ENCODE measurements at places on chromosomes 2 and 18.

DNA sequence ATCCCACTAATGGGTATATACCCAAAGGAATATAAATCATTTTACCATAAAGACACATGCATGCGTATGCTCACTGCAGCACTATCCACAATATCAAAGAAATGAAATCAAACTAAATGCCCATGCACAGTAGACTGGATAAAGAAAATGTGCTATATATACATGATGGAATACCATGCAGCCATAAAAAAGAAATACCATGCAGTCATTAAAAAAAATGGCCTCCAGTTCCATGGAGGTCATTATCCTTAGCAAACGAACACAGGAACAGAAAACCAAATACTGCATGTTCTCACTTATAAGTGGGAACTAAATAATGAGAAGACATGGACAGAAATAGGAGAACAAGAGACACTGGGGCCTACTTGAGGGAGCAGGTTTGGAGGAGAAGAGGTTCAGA lies 53.6 kb upstream of the SERTAD2 start:
- no peak for DNase-seq

- peak; percentile 55 for DNase-seq
Measured at GRCh38 chr18:46497129-46497528, 159.9 kb downstream of the LOXHD1 start.

DNA sequence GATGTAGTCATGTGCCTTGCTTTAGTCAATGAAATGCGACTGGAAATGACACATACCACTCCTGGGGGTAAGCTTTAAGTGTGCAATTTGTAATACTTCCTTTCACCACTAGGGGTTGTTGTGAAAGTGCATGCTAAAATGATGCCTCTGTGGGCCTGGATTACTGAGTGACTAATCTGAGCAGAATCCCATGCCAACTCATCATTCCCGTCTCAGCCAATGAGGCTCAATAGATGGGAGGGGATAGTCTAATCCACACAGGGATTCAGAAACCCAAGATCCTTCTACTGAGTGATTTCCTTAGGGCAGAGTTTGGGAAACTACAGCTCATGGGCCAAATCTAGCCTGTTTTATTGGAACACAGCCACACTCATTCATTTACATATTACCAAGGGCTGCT lies 54.0 kb downstream of the HRH4 start:
- peak; percentile 33 for DNase-seq

DNA sequence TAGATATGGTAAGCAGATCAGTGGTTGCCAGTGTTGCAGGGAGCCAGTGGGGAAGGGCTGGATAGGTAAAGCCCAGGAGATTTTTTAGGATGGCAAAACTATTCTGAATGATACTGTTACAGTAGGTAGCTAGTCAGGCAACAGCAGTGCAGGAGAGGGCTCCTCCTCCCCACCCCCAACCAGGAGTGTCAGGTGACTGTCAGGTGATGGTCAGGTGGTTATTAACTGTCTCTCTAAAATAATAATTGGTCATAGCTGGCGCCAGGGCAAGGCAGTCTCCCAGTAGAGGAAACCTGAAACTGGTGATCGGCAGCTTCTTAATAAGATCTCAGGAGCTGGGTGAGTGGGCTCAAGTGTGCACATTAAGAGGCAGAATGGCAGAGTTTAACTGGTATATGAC lies 201.6 kb upstream of the PARD3B start:
- no peak for DNase-seq

DNA sequence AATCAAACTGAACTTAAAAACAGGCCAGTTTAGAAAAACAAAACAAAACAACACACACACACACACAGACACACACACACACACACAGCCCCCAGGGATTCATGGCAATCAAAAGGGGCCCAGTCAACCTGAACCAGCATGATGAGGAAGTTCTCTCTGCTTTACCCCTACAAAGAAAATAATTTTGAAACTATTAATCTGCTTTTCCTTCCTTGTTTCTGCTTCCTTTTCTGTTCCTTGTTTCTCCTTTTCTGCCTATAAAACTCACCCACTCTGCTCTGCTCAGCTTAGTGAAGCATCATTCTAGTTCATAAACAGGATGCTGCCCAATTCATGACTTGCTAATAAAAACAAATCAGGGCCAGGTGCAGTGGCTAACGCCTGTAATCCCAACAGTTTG lies 203.1 kb downstream of the RAB3GAP1 start:
- no peak for DNase-seq

DNA sequence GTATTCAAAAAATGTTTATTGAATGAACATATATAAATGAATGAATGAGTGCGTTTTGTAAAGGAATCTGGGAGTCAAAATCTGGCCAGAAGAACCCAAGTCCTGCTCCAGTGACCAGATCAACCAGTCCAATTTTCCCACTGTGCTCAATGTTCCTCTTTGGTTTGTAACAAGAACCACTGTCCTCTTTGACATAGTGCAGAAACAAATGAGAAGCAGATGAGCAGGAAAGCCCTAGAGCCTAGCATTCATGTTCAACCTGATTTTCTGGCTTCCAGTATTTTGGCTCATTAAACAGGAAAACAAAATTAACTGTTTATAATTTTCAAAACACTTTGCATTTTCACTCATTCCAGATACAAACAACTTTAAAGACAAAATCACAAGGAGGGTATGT lies 23.2 kb downstream of the FAM124B start:
- no peak for DNase-seq

DNA sequence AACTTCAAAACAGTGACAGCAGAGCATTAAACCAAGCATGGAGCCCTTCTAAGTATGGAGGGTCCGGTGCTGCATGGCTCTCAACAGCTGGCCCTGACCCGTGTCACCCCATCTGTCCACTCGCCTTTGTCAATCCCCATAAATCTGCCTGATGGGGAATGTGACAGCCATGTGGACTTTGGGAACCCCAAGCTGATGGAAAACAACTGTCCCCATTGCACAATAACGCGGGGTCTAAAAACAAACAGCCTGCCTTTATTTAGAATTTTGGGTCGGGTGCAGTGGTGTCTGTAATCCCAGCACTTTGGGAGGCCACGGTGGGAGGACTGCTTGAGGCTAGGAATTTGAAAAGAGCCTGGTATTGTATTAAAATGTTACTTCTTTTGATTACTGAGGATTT lies 17.1 kb upstream of the THADA start:
- no peak for DNase-seq

DNA sequence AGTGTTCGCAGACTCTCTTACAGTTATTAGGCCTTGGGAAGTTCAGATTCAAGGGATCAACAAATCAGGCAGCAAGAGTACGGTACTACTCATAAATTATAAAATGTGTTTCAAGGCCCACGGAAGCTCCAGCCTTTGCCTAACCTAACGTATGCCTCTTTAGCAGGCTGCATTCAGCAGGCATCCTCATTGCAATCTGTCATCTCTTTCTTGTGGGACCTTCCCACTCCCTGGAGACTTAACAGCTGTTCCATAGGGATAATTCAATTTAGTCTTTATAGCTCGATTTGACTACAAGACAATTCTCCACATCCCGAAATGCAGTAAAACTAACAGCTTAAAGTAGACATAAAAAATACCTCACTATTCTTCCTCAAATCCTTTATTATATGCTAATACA lies 453.7 kb downstream of the CNTNAP5 start:
- DNase-seq: no peak

DNA sequence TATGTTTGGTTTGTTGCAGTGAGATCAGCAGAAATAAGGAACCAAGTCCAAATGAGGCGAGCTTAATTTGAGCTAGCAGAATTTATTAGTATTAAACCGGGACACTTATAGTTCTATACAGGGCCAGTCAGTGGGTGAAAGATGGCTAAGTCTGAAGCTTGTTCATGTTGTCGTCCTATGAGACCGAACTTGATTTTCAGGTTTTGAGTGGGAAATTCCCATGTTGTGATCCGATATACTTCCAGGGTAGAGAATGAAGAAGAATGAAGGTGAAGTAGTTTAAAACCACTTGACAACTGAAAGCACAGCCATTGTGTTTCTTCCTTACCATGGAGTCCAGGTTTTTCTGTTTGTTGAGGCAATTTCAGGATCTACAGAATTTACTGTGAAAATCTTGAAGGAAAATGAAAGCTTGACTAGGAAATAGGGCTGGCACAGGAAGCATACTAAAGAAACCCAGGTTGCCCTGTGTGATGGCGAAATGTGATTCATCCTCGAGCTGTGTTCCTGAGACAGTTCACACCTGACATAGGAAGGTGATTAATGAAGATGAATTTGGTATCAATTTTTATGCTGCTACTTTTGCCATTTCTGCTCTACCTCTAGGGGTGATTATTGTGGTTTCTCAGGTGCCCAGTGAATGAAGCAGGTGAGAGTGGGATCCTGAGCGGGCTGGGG lies 37.6 kb upstream of the MGAT5 start:
- no peak for DNase-seq

- DNase-seq: no peak
Measured at GRCh38 chr2:27249891-27250651, 12.8 kb downstream of the SLC30A3 start.

- DNase-seq: no peak
Measured at GRCh38 chr2:575030-575726, 102.0 kb downstream of the TMEM18 start.

DNA sequence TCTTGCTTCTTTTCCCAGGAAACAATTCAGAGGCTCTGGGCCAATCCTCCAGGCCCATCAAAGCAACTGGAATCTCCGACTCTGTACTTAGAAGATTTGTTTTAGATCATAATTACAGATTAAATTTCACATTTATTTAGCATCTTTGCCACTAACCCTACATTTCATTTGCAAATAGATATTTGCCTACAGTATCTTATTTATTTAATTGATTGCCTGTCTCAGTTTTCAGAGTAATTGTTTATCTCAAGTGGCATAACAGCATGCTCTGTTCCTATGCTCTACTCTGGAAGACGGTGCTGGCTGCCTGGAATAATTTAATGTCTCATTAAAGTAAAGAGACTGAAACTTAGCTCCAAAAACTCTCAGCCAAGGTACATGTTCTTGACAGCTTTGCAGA lies 213.4 kb downstream of the HNMT start:
- no peak for DNase-seq

DNA sequence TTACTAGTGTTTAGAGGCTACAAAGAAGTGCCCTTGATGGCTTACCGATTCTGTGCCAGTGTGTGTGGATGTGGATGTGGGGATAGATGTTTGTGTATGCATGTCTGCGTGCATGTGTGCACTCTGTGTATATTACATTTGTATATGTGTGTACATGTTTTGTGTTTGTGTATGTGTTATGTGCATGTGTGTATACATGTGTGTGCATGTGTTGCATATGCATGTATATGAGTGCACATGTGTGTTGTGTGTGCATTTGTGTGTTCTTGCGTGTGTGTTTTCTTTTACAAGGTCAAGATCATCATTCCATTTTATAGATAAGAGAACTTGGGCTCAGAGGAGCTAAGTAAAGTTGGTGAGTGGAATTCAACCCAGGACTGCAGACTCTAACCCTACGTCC lies 217.1 kb upstream of the PID1 start:
- DNase-seq: no peak

DNA sequence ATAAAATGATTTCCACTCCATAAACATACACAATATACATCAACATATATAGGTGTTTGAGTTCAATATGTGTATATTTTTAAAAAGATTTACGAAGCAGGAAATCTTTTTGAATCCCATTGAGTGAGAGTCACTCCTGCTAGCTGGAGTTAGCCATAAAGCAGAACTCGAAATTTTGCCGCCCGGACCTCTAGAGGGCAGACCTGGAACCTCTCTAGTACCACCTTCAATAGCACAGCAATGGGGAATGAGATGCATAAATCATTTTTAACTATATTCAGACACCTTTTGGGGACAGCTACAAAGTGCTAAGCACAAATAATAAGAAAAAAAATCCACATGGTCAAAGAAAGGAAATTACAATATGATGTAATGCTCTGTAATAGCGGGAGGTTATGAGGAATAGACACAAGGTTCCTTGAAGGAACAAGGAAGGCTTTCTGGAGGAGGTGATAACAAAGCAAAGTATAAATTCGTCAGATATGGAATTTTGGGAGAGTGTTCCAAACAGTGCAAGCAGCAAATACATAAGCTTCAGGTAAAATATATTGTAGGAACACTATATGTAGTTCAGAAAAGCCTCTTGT lies 533.4 kb downstream of the ERBB4 start:
- peak; percentile 3 for DNase-seq

DNA sequence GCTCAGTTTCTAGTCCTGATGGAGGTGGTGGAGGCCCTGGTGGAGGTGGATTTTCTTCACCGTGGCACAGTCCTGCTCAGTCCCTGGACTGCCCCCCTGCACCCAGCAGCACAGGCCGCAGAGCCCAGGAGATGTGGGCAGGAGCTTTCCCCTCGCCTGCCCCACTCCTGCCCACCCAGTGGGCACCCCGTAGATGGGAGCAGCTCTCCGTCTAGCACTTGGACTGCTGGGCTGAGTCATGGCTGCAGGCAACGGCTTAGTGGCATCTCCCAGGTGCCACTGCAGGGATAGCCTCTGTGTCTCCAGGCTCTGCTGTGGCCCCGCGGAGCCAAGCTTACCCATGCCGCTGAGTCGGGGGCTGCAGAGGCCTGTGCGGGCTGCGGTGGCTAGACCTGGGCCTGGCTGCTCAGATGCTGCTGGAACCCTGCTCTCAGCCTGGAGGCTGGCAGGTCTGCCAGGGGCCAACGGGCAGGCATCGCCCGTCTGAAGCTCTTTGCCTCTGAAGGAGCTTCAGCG lies 92.3 kb upstream of the CTDP1 start:
- DNase-seq: no peak

DNA sequence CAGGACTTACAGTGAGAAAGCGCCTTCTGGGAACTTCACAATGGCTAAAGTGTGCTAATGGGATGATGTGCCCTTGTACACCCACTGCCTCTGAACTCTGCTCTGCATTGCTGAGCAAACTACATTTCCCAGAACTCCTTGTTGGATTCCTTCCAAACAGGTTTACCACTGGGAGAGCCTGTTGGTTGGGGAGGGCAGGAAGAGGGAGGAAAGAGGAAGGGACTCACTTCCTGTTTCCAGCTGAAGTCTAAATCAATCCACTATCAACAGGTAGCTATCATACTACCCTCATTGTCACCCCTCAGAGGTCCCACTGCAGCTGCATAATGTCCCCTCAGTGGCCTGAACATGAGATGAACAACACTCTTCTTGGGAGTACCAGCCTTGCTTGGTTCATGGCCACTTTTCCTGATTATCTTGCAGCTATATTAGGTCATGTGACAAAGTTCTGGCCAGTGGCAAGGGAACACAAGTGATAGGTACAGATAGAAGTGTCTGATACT lies 109.7 kb downstream of the MSH2 start:
- no peak for DNase-seq

- DNase-seq: no peak
Measured at GRCh38 chr2:9473985-9474360, 378 bp upstream of the IAH1 start.

GRCh38 chr18:10232062-10232461 lies 222.4 kb upstream of the APCDD1 start:
- no peak for DNase-seq

DNA sequence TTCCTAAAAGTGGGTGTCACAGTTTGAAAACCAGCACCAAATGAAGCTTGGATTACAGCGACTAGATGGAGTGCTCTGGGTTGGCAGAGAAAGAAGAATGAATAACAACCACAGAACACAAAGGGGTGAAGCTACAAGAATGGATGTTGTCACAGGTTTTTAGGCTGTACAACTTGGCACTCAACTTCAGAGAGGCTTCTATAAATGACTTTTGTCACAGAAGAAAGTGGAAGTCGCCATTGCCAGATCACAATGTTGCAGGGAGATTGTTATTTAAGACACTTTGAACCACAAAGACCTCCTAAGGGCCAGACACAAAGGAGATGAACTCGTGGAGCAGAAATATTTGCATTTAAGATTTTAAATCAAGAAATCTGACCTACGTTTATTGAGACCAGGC lies 354.2 kb downstream of the CDH7 start:
- no peak for DNase-seq

Data from Jurkat, Clone E6-1 (cell line).